ENCODE measurements at places on chromosomes 12 and 14. TPM values are rescaled to one million over a fixed set of nuclear protein-coding genes. Genes with fewer than 3 reads are reported as not detected.

- no peak for DNase-seq
- H3K4me3 ChIP-seq = no peak overlapping the region
- H3K36me3 ChIP-seq = no peaks in the 10 kb centered on the region
Observed at GRCh38 chr14:52430474-52430873, 116.4 kb downstream of the PTGER2 start.

GRCh38 chr14:68797121-68797670, 4.3 kb upstream of the ZFP36L1 start:
- H3K27me3 ChIP-seq = no peaks in the 10 kb centered on the region
- H3K27ac ChIP-seq = peak overlapping the region; percentile 96
- H3K4me3 ChIP-seq = peak overlapping the region; percentile 98
- peaks cover 26% of the 10 kb centered on the region for H3K36me3 ChIP-seq

DNA sequence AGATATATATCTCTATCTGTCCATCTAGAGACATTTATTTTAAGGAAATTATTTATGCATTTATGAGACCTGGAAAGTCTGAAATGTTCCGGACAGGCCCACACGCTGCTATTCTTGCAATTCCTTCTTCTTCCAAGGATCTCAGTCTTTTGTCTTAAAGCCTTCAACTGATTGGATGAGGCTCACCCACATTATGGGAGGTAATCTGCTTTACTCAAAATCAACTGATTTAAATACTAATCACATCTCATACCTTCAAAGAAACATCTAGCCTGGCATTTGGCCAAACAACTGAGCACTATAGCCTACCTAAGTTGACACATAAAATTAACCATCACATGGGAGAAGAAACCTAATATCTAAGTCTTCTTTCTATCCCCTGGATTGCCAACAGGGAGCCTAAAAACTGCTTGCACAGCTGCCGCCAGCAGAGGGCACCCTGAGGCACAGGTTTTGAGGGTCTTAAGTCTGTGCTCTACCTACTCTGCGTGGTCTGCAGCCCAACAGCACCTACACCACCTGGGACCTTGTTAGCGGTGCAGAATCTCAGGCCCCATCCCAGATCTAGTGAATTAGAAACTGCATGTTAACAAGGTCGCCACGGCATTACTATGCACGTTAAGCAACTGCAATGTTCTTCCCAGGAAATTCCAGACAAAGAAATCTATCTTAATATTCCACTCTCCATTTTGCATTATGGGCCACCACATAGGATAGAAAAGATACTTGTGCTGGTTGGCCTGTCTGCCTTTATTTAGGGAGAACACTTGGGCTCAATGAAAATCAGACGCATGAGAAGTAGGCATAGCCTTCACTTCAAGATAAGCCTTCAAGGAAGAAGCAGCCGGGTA, 249.7 kb downstream of the FOXG1 start:
- H3K27ac ChIP-seq = no peak overlapping the region
- H3K4me3 ChIP-seq = no peak overlapping the region
- H3K27me3 ChIP-seq = no peaks in the 10 kb centered on the region
- H3K4me1 ChIP-seq = no peaks in the 10 kb centered on the region
- no peaks in the 10 kb centered on the region for H3K36me3 ChIP-seq

DNA sequence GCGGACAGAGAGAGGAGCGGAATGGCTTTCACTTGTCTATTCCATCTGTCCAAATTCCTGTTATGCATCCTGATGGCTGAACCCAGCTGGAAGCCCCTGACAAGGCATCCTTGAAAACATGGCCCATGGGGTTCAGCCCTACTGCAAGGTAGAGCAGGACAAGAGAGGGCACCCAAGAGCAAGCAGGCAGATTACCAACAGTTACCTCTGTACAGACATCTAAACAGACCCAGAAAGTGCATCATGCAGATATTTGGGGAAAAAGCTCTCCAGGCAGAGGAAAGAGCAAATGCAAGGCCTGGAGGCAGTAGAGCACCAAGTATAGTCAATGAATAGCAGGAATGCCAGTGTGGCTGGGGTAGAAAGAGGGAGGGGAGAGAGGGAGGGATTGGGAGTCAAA, 407.5 kb downstream of the PCNX1 start:
- H3K27ac ChIP-seq = no peak overlapping the region
- H3K27me3 ChIP-seq = no peaks in the 10 kb centered on the region
- no peak for DNase-seq

Gene GIT2
- total RNA-seq = 21.7 TPM
